ENCODE measurements at places on chromosomes 12 and 14.
A peak's percentile ranks its signal among the peaks of the same experiment; 100 is the strongest.

DNA sequence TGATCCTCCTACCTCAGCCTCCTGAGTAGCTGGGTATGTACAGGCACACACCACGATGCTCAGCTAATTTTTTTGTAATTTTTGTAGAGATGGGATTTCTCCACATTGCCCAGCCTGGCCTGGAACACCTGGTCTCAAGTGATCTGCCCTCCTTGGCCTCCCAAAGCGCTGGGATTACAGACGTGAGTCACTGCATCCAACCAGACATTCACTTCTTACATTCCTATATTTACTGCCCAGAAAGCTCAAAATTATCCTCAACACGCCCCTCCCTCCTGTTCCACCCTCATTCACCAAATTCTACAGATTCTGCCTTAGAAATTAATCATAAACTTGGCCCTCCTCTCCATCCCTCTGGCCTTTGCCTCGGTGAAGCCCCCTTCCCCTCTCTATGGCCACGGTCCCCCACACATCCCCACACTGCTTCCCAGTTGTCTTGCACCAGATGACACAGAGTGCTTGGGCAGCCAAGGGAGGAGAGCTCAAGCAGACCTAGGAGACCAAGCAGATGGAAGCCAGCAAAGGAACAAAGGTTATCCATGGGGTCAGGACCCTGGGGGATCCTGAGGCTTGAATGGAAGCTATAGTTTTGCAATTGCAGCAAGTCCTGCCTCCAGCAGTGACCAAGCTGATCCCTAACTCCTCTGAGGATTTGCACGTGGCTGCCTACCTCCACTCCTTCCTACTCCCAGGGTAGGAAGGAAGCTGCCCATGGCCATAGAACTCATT is 213.2 kb upstream of the FOXN3 start:
- no peak for DNase-seq

DNA sequence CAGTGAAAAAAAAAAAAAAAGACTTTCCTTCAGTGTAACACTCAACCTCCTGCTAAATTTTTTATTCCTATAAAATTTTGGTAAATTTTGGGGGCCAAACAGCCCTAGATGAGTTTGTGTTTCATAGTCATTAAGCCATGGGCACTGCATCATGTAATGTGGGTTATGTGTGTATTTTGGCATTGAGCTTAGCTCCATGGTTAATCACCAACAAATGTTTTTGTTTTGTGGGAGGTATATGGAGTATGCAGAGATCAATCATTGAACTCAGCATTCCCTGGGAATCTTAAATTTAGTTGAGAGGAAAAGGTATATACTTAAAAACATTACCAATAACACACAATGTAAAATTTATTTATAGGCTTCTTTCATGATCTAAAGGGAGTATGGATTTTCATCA is 8.5 kb upstream of the ARMH4 start:
- DNase-seq = no peak

GRCh38 chr12:42426746-42427145 is 100.8 kb downstream of the PPHLN1 start:
- DNase-seq = no peak

GRCh38 chr14:22630486-22630885 is 13.7 kb downstream of the OR6J1 start:
- no peak for DNase-seq

DNA sequence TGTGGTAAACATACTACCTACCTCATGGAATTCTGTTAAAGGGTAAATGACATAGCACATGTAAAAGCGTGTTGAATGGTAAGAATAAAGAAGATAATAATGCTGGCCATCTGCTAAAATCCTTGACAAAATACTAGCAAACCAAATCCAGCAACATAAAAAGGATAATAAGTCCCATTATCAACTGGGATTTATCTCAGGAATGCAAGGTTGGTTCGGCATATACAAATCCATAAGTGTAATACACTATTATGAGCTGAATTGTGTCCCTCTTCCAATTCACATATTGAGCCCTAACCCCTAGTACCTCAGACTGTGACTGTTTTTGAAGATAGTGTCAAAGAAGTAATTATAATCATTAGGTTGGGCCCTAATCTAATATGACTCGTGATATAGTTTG is 37.4 kb downstream of the YEATS4 start:
- no peak for DNase-seq

DNA sequence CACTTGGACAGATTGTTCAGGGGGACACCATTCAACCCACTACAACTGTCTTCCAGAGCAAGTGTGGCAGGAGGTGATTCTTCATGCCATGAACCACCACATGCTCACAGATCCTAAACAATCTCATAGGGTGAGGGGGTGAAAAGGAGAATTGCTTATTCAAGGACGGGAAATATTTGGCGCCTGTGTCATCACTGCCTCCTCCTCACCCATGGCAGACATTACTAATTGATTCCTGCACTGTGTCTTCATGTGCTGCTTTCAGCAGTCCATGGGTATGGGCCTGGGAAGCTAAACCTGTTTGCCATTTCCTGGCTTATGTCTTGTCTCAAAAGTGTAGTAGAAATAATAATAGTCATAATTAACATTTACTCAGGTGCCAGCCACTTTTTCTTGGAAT is 31.3 kb downstream of the MMAB start:
- DNase-seq = no peak

DNA sequence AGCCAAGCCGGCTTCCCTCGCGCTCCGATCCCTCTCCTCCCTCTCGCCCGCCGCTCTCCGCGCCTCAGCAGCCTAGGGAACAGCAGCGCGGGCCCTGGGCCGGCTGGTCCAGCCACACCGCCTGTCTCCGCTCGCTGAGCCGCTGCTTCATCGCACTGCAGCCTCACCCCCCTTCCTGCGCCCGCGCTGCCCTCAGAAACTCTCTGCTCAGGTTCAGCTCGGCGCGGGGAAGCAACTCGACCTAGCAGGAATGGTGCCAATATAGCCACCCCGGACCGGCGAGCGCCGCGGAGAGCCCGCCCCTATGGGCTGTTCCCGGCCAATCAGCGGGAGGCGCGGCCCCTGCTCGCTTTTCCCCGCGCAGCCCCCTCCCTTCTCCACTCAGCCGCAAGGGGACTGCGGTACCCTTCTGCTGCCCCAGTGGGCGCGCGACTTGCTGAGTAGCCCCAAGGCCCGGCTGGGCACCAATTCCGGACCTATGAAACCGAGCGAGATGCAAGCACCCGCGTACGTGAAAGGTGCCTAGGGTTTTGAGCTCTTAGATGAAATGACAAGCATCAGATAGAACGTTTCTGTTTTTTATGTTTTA is at the start of gene ADAMTS20:
ADAMTS20 (minus strand) TSS at position 233 of the 589 bp plus-strand sequence. CDS start 282 bp downstream, outside the sequence.
- DNase-seq = no peak

GRCh38 chr14:83706231-83706954 is 1823.6 kb upstream of the FLRT2 start:
- no peak for DNase-seq

GRCh38 chr14:24080888-24081738 is 9.8 kb downstream of the CPNE6 start:
- peak; percentile 66 for DNase-seq

DNA sequence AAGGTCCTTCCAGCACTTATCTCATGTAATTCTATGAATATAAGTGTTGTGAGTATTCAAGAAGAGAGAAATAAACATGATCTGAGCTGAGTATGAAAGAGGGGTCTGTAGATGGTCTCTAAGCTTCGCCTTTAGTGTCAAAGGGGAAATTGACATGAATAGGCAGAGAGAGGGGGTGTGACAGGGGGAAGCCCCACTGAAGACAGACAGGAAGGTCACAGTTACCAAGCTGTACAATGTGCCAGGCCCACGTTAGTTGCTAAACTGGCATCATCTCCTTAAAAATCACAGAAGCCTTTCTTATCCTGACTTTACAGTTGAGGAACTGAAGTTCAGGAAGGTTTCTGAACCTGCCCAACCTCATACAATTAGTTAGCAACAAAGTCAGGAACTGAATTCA is 7.6 kb downstream of the ARHGEF40 start:
- no peak for DNase-seq

GRCh38 chr14:100391173-100391572 is 68.0 kb downstream of the SLC25A47 start:
- DNase-seq = no peak

- DNase-seq = no peak
Measured at GRCh38 chr12:62468935-62469334, 2.3 kb downstream of the MON2 start.

- no peak for DNase-seq
Measured at GRCh38 chr14:99081156-99081765, 190.7 kb downstream of the BCL11B start.

DNA sequence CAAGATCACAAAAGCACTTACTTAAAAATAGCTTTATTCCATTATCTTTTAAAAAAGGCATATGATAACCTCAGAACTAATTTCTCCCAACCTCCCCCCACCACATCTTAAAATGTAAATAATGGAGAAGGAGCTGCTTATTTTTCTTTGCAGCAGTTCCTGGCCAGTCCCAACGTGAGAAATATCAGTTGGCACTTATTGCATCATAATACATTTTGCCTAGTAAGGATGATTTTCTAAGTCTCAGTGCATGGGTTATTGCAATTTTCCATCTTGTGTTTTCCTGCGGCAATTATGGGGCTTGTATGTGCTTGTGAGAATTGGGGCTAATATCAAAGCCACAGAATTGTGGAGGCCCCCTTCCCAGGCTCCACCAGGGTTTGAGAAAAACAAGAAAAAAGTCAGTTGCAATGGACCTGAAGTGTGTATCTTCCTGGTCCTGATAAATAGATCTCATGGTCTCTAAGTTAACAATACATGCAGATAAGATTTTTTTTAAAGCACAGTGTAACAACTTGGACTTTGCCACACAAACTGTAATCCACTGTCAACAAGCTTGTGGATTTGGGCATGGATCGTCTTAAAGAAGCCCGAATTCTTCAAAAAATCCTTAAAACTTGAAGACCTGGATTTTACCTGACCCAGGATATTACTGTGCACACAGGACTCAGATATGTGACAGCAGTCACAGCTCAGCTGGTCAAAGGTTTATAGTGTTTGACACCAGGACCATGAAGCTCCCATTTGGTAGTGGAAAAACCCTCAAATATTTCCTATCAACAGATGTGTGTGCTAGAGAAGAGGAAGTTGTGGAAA is 2.8 kb upstream of the WSB2 start:
- no peak for DNase-seq

- DNase-seq = no peak
Measured at GRCh38 chr12:5258498-5258897, 173.4 kb upstream of the NTF3 start.

GRCh38 chr12:93790472-93791152 is 113.4 kb downstream of the CRADD start:
- DNase-seq = no peak

DNA sequence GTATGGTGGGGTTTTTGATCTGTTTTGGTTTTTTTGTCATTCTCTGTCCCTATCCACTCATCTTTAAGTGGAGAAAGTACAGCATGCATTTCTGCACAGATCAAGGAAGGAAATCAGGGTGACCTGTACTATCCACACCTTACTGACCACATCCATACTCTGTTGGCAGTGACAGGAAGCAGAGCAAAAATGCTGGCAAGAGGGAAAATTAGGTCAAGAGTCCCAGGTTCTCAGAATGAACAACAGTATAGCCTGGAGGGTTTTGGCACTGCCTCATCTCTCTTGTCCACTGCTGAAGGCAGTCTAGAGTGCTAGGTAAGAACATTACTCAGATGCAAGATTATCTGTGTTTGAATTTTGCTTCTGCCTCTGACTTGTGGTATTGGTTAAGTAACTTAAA is 70.7 kb downstream of the TAOK3 start:
- no peak for DNase-seq

- no peak for DNase-seq
Measured at GRCh38 chr12:26519462-26519861, 313.5 kb downstream of the ITPR2 start.

- no peak for DNase-seq
Measured at GRCh38 chr12:82758749-82759330, 72.1 kb downstream of the TMTC2 start.

GRCh38 chr12:99948370-99948769 is 36.4 kb downstream of the ANKS1B start:
- no peak for DNase-seq

GRCh38 chr14:30995689-30996088 is 29.8 kb upstream of the AP4S1 start:
- DNase-seq = no peak

- DNase-seq = no peak
Measured at GRCh38 chr14:51167587-51168214, 72.3 kb upstream of the TMX1 start.

- no peak for DNase-seq
Measured at GRCh38 chr14:61184112-61184511, 97.0 kb downstream of the TMEM30B start.

GRCh38 chr14:99685151-99685591 is 1.1 kb downstream of the CYP46A1 start:
- DNase-seq = no peak

DNA sequence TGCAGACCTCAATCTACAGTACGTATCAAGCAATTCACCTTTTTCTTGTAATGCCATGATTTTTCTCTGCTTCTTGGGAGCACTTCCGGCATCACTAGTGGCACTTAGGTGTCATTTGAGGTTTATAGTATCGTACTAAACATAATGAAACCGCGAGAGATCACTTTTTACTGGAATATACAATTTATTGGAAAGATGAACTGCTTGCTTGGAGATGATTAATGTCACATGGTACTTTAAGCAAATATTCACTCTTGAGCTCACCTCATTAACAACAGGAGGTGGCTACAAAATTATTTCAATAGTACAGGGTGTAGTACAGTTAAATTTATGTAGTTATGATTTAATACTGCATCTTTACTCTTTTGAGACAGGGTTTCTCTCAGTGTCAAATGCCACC is 11.5 kb downstream of the FUT8 start:
- DNase-seq = no peak

GRCh38 chr12:60714141-60714900 is 1118.5 kb downstream of the SLC16A7 start:
- no peak for DNase-seq

GRCh38 chr14:78107166-78107565 is 63.0 kb upstream of the NRXN3 start:
- no peak for DNase-seq

GRCh38 chr14:104864267-104865080 is 594 bp upstream of the CEP170B start:
- no peak for DNase-seq

GRCh38 chr14:100782516-100783320 is 43.2 kb upstream of the MEG3 start:
- DNase-seq = no peak

GRCh38 chr12:121089031-121089812 is 43.5 kb upstream of the P2RX7 start:
- DNase-seq = no peak

- DNase-seq = no peak
Measured at GRCh38 chr12:53506450-53506785, 866 bp downstream of the NPFF start.

GRCh38 chr12:94186278-94187241 is 38.2 kb downstream of the PLXNC1 start:
- DNase-seq = no peak

DNA sequence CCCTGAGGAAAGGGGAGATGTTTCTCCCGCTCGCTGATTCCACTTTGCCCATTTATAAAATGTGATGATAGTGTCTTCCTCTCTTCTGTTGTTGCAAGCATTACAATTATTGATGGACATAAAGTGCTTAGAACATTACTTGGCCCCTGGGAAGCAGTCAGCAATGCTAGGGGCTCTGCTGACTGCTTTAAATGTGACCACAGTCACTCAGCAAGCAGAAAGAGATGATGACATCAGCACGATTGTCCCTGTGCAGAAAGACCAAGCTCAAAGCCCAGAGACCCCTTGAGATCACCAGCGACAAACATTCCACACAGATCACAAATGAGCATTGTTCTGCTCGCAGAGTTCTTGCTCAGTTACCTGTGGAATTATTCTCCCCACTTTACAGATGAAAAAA is 26.5 kb downstream of the TUNAR start:
- no peak for DNase-seq

All from CD4-positive, alpha-beta T cell treated with Interleukin-6 at 100 ng/mL for 8 hours (primary cell).